ENCODE measurements at places on chromosomes 6 and 20.
A peak's percentile ranks its signal among the peaks of the same experiment; 100 is the strongest.

DNA sequence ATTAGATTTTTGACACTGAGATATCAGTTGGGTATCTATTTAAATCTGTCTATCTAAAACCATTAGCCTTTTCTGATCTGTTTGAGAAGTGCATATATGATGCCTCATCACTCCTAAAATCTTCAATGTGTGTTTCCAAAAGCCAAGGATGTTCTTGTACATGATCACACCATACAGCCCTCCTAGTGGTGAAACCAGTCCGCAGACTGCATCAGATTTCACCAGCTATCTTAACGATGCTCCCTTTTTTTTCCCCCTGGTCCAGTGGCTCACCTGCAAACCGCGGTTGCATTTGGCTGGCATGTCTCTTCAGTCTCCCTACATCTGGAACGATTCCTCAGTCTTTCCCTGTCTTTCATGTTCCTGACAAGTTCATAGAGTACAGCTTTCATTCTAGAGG is 4.0 kb downstream of the KIZ start:
- DNase-seq, result no peak

DNA sequence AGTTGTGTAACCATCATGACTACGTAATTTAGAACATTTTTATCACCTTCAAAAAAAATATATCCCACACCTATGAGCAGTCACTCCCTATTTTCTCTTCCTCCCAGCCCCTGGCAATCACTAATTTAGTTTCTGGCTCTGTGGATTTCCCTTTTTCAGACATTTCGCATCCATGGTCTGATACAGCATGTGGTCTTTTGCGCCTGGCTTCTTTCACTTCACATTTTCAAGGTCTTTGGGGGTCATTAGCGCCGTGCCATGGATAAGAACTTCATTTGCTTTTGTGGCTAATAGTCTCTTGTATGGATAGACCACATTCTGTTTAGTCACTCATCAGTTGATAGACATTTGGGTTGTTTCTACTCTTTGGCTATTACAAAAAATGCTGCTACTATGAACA is 44.9 kb upstream of the DUSP22 start:
- DNase-seq, result no peak

DNA sequence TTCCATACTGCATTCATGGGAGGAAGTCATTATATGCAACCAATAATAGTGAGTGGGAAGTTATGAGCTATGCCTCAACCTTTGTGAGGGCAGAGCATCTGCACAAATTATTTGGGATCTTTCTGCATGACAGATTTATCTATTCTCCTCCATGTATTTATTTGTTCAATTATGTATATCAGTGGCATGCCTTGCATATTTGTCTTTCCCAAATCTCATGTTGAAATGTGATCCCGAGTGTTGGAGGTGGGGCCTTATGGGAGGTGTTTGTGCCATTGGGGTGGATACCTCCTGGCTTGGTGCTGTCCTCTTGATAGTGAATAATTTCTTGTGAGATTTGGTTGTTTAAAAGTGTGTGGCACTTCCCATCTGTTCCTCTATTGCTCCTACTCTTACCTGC is 1246.0 kb upstream of the CITED2 start:
- no peak for DNase-seq

DNA sequence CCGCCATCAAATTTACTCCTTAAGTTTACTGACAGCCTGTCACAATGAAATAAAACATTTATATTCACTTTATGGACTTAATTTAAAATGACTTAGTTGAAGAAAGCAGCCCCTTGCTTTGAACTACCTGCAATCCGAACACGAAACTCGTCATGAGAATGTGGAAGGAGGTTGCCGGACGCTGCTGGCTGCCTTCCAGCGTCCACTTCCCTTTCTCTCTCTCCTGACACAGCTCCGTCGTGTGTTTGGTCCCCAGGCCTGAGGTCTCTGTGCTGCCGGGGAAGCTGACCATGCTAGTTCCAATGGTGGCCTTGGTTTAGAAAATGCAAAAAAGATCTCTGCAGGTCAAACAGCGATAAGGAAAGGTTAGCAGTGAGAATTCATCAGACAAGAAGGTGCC is 519.7 kb downstream of the CDH26 start:
- DNase-seq, result no peak

DNA sequence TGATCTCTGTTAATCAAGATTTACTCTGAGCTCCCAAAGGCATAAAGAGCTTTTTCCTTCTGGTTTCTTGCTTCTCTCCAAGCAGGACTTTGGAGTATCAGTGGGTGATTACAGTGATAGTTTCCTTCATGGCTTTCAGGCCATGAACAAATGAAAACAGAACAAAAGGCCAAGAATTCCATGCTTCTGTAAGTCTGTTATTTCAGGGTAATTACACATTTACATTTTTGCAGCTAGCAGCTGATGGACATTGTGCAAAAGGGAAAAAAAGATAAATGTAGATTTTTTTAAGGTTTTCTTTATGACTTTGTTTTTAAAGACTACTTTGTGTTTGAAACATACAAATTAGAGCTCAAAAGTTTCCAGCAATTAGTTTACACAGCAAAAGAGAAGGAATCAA is 441.6 kb downstream of the PLCB1 start:
- no peak for DNase-seq

GRCh38 chr6:115832786-115833185 is 227.9 kb downstream of the FRK start:
- no peak for DNase-seq

GRCh38 chr20:3080939-3081388 is 3.6 kb downstream of the AVP start:
- DNase-seq, result no peak

- peak; percentile 95 for DNase-seq
Observed at GRCh38 chr6:155171109-155171746, 92.6 kb upstream of the CLDN20 start.

GRCh38 chr6:4640139-4640538 is 136.1 kb upstream of the CDYL start:
- no peak for DNase-seq

DNA sequence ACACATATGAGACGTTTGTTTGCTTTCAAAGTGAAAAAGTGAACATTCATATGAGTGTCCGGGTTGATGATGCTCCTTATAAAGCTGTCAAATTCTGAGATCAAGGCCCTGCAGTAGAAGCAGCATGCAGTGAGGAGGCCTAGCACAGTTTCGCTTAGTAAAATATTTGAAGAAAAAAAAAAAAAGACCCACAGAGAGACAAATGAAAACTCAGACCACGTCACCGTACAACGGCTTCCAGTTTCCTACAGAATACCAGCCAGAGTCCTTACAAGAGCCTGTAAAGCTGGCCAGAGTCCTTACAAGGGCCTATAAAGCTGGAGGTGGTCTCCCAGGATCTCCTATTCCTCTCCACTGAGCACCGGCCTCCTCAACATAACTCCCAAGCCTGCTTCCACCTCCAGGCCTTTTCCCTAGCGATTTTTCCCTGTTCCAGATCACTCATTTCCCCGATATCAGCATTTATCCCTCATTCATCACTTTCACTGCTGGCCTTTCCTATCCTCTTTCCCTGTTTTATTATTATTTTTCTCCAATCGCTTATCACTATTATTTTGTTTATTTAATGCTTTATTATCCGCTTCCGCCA is 1.5 kb upstream of the HMGN4 start:
- peak; percentile 27 for DNase-seq

GRCh38 chr6:126033696-126034095 is 47.4 kb downstream of the TRMT11 start:
- DNase-seq, result no peak

GRCh38 chr6:17957498-17957897 is 29.9 kb downstream of the KIF13A start:
- no peak for DNase-seq

GRCh38 chr6:164286011-164286410 is 871.5 kb downstream of the QKI start:
- DNase-seq, result no peak

DNA sequence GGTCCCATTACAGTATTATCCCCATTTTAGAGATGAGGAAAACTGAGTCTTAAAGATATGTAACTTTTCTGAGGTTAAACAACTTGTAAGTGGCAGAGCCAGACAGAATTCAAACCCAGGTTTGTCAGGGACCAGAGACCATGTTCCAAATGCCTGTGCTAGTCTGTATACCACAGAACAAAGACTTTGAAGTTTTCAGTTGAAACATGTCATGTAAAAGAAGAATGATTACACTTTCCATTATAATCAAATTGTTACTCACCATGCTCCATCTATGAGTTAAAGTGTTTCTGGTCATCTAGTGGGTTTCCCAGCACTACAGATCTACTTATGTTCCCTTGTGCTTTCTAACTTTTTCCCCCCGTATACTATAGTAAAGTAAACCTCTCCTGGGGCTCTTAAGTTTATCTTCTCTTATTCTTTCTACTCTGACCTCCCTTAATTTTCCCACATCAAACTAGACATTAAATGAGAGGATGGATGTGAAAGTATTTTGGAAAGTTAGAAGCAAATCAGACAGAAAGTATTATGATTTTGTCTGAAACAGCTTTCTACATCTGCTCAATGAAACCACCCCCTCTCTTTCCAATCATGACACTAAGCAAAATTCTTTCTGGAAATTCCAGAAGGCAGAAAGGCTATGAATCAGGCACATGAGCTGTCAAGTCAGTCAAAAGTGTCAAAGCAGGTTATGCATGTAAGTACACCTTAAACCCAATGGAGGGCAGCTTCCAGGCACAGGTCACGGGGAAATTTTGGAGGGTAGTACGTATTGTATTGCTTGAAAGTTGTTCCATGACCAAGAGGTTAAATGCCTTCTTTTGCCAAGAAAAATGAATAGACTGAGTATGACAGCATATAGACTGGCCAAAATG is 132.7 kb upstream of the MAP3K7 start:
- DNase-seq, result no peak

GRCh38 chr6:85580878-85581267 is 12.8 kb downstream of the SNX14 start:
- DNase-seq, result no peak

GRCh38 chr6:13470238-13471140 is 16.9 kb downstream of the GFOD1 start:
- DNase-seq, result no peak

DNA sequence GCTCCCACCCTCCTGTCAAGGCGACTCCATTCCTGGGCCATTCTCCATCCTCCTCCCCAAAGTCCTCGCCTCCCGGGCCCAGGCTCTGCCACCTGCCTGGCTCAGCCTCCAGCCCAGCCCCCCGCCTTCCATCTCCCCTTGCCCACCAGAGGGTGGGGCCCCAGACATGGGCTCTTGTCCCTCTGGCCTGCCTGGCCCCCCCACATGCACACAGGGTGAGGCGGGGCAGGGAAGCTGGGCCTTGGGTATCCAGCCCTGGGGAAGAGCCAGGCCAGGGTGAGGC is 95.2 kb downstream of the YTHDF1 start:
- DNase-seq, result no peak

DNA sequence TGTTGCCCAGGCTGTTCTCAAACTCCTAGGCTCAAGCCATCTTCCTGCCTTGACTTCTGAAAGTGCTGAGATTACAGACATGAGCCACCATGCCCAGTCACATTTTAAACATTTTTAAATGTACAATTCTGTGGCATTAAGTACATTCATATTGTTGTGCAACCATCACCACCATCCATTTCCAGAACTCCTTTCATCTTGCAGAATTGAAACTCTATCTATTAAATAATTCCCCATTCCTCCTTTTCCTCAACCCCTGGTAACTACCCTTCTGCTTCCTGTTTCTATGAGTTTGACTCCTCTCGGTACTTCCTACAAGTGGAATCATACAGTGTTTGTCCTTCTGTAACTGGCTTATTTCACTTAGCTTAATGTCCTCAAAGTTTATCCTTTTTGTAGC is 103.8 kb upstream of the NAA20 start:
- no peak for DNase-seq

- peak; percentile 67 for DNase-seq
Observed at GRCh38 chr6:41846666-41847237, 48.4 kb downstream of the USP49 start.

DNA sequence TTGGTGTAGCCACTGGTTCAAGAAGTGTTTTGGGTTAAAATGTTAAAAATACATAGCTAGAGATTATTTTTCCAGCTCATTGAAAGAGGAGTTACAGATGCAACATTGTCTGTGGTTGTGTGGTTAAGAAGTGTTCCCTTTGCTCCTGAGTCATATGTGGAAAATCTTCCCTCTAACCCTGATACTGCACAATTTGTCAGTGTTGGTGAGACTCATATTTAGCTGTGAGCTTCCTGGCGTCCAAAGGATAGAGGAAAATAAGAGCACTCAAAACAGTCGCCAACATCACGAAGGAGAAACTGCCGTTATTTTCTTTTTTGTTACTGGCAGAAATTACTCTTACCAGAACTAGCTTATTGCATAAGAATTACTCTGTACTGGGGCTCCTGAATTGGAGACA is 250.4 kb downstream of the CDH4 start:
- no peak for DNase-seq

DNA sequence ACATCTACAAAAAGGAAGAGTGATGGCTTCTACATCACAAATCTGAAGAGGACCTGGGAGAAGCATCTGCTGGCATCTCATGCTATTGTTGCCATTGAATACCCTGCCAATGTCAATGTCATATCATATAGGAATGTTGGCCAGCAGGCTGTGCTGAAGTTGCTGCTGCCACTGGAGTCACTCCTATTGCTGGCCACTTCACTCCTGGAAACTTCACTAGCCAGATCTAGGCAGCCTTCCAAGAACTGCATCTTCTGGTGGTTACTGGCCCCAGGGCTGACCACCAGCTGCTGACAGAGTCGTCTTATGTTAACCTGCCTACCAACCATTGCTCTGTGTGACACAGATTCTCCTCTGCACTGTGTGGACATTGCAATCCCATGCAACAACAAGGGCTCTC is 111.8 kb downstream of the PERP start:
- no peak for DNase-seq

DNA sequence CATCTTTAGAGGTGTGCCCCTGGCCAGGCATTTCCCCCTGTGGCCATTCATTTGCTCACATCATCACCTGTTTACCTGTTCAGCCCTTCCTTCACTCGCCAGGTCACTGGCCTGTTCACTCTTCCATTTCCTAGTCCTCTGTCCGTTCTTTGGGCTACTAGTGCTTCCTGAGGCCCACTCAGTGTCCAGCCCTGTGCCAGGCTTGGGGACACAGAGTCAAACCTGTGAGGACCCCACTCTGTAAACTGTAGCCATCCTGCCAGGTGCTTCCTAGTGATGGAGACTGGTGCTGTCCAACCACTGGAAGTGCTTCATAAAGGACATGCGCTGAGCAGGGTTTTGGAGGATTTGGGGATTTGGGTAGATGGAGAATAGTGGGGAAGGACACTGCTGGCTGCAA is 3.5 kb downstream of the DLGAP4 start:
- DNase-seq, result no peak

GRCh38 chr20:6588296-6588695 is 179.2 kb upstream of the BMP2 start:
- no peak for DNase-seq

DNA sequence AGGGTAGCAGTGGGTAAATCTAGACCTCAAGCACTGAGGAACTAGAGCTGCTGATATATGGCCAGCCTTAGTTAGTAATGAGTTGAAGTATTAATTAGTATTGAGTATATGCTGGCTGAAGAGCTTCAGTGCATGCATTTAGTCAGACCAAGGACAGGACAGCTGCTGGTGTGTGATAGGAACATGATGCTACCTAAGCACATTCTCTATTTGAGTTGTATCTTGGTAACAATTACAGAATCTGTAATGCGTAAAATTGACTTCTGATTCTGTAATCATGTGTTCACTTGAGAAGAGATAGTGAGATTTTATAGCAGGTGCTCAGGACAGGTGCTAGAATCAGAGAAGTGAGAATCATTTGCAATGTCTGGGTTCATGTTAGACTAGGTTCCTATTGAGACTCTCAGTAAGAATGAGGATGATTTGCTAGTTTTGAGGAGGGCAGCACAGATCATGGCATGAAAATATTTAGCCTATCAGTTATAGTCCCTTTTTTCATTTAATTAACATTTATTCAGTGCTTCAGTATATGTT is 369.4 kb upstream of the HS3ST5 start:
- DNase-seq, result no peak

- DNase-seq, result no peak
Observed at GRCh38 chr20:52294106-52294628, 102.6 kb upstream of the ZFP64 start.
